ENCODE measurements at places on chromosomes 5 and 9.

- no peak for DNase-seq
These were observed 196.0 kb downstream of the NR2F1-AS1 start for GRCh38 chr5:93384995-93385394.

- no peak for DNase-seq
These were observed 6.6 kb downstream of the ZCCHC7 start for GRCh38 chr9:37127018-37127417.

DNA sequence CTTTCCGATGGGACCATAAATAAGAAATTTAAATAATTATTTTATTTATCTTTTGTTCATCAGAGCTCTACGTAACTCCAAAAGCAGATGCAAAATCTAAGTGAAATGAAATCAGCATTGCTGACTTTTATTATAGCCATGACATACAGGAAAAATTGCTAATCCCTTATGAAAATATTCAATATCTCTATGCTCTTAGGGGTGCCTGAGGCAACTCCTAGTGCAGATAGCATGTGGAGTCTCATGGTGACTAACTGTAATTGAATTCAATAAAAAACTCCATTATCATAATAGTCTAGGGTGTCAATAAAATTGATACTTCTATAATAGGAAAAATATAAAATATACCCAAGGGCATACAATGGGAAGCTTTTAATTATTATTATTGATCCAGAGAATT is 42.6 kb downstream of the SLC24A2 start:
- DNase-seq, result no peak

- no peak for DNase-seq
These were observed 24.8 kb upstream of the PRDM9 start for GRCh38 chr5:23482642-23483041.

- DNase-seq, result no peak
These were observed 389.6 kb downstream of the KDM4C start for GRCh38 chr9:7147121-7148090.

DNA sequence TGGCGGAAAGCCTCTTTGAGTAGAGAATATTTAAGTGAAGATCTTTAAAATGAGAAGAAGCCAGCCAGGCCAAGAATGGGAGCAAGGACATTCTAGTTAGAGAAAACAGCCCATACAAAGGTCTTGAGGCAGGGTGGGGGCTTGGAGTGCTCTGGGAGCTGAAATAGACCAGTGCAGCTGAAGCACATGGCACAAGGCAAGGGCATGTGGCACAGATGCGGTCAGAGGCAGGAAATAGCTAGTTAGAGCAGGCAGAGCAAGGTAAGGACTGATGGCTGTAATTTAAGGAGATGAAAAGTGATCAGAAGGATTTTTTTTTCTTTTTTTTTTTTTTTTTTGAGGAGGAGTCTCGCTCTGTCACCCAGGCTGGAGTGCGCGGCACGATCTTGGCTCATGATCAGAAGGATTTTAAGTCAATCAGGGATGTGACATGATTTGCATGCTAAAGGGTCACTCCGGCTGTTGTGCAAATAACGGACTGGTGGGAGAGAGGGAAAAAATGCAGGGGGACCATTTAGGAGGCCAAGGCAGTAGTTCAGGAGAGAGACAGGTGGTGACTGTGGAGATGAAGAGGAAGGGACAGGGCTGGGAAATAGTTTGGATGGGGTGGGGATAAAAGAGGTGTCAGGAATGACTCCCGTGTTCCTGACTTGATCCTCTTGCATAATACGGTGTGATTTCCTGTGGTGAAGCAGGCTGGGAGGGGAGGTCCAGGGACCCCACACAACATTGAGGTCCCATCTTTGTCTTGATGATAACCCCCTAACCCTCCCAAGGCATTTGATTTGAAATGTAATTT is 207.6 kb downstream of the HSPA4 start:
- peak; percentile 15 for DNase-seq

DNA sequence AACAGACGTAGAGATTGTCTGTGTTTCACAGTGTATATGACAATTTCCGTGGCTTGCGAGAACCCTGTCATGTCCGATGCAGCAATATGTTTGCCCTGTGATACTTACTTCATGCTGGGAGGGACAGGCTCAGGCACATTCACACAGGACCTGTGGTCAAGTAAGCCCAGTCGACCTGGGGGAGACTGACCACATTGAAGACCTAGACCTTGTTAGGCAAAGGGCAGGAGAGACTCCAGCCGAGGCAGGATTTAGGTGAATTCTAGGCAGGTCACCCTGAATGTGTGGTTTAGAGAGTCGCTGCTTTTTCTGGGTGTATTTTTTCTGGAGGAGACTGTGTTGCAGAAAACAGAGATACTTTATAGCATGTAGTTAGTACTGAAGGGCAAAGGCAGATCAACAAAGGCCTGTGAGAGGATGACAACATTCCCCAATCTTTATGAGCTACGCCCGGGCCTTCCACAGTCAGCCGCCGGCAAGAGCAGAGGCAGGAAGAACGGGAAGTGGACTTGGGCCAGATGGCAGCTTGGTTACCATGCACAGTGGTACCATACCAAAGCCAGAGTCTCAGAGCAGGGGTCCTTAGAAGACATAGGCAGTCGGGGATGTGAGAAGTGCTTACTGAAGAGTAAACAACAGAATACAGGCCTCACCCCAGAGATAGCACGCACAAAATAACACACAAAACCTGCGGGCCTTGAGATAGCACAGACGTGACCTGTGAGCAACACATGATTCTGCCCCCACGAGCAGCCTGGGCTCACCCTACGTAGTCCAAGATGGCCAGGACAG is 220.7 kb downstream of the CACNA1B start:
- DNase-seq, result no peak

GRCh38 chr9:134327671-134328231 is 1.5 kb downstream of the RXRA start:
- no peak for DNase-seq

DNA sequence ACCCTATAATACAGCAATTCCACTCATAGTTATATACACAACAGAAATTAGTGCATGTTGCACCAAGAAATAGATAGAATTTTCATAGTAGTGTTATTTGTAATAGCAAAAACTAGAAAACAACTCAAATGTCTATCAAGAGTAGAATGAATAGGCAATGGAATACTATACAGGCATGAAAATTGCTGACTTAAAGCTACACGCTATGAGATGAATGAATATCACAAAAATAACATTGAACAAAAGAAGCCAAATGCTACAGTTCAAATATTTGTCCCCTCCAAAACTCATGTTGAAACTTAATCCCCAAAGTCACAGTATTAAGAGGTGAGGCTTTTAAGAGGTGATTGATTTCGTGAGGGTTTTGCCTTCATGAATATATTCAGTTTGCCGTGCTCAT is 215.1 kb downstream of the FRMD3 start:
- DNase-seq, result no peak

- DNase-seq, result no peak
These were observed 74.3 kb downstream of the C5orf15 start for GRCh38 chr5:133894143-133894542.

GRCh38 chr9:137801023-137801319 is 76.6 kb upstream of the CACNA1B start:
- DNase-seq, result no peak

DNA sequence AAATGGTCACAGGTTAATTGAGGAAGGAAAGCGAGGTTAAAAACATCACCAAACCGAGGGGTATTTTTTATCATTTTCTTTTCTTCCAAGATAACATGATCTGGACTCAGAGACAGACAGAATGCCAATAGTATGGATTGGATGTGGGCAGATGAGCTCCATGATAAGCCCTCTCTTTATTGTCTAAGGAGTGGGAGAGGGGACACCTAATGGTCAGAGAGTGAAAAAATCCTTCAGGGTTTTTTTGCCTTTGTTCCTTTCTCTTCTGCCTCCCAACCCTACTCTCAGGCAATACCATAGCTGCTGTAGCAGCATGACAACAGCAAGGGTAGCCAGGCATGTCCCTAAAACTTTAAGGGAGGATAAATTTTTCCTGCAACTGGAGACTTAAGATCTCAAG is 94.7 kb downstream of the DIRAS2 start:
- DNase-seq, result no peak

GRCh38 chr5:58114324-58114723 is 345.6 kb downstream of the PLK2 start:
- no peak for DNase-seq

All from activated CD4-positive, alpha-beta T cell treated with anti-CD3 and anti-CD28 coated beads, Interleukin-2, Interleukin-6, amounts not matched to agents 100 ng/mL and 50 ng/mL, durations not matched to agents 16 hours and 8 hours (primary cell).